ENCODE measurements at places on chromosomes 3 and 15. TPM values are rescaled to one million over a fixed set of nuclear protein-coding genes. Genes with fewer than 3 reads are reported as not detected.
A peak's percentile ranks its signal among the peaks of the same experiment; 100 is the strongest.

DNA sequence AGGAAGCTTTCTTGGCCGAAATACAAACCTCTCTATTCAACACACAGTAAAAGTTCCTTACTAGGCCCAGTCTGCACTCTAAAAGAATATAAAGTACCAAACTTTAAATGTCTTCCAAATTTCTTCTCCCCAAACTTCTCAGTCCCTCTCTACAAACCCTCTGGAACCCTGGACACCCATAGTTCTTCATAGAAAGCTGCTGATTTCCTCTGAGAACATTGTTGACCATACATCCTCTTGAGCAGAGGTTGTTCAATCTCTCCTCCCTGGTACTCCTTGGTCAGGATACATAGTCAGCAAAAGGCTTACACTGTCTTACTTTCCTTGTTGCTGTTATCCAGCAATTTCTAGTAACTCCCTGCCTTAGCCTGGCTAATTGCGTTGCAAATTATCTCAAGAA lies 3.1 kb upstream of the ACAP2 start:
- peaks cover 24% of the 10 kb centered on the region for H3K4me1 ChIP-seq
- H3K36me3 ChIP-seq: no peaks in the 10 kb centered on the region
- no peaks in the 10 kb centered on the region for H3K27me3 ChIP-seq
- no peak for DNase-seq
- H3K4me3 ChIP-seq: no peak overlapping the region
- H3K27ac ChIP-seq: no peak overlapping the region

GOLGA8T gene
- total RNA-seq: not detected

DNA sequence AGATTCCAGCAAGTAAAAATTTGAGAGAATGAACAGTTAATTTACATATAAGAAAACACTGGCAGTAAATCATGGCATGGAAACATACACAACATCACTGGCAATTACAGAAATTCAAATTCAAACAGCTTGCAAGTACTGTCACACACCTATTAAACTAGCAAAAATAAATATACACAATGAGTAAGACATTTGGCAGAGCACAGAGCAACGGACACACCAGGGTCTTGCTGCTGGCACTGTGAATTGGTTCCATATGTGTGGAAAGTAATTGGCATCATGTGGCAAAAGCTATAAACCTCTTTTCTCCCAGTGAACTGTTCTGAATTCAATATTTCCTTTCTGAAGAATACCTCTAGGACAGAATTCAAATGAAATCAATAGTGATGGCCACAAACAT lies 78.3 kb downstream of the LRRK1 start:
- no peak overlapping the region for H3K27ac ChIP-seq
- H3K27me3 ChIP-seq: no peaks in the 10 kb centered on the region
- no peaks in the 10 kb centered on the region for H3K4me1 ChIP-seq
- DNase-seq: no peak
- no peak overlapping the region for H3K4me3 ChIP-seq
- H3K36me3 ChIP-seq: no peaks in the 10 kb centered on the region

- no peak overlapping the region for H3K27ac ChIP-seq
- H3K36me3 ChIP-seq: no peaks in the 10 kb centered on the region
- H3K4me1 ChIP-seq: no peaks in the 10 kb centered on the region
- no peak for DNase-seq
Measured at GRCh38 chr3:175422744-175423143, 563.6 kb downstream of the NAALADL2 start.

DNA sequence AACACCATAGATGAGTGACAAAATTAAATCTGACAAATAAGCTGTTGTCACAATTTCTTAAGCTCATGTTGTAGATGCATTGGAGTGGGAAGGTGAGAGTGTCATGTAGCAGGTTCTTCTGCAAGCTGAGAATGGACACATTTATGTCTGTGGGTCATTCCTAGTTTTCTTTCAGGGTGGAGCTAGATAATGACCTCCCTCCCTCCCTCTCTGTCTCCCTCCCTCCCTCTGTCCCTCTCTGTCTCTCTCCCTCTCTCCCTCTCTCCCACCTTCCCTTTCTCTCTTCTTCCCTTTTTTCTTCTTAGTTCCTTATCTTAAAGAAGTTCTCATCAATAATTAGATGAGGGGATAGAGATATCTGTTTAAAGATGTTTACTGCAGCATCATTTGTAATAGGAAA lies 36.0 kb downstream of the PXYLP1 start:
- H3K36me3 ChIP-seq: no peaks in the 10 kb centered on the region
- no peak overlapping the region for H3K4me3 ChIP-seq
- no peak overlapping the region for H3K27ac ChIP-seq
- no peak for DNase-seq

DNA sequence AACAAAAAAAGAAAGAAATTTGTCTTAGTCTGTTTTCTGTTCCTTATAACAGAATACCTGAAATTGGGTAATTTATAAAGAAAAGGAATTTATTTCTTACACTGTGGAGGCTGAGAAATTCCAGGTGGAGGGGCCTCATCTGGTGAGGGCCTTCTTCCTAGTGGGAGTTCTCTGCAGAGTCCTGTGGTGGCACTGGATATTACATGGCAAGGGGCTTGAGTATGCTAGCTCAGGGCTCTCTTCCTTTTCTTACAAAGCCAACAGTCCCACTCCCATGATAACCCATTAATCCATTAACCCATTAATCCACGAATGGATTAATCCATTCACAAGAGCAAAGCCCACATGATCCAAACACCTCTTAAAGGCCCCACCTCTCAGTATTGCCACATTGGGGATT lies 2.9 kb upstream of the SATB1 start:
- H3K27ac ChIP-seq: no peak overlapping the region
- peaks cover 28% of the 10 kb centered on the region for H3K27me3 ChIP-seq
- DNase-seq: no peak
- peaks cover 4% of the 10 kb centered on the region for H3K4me1 ChIP-seq
- H3K36me3 ChIP-seq: no peaks in the 10 kb centered on the region

SLC30A4 gene
- total RNA-seq: 1.1 TPM

HRH1 gene
- total RNA-seq: 0.92 TPM

- peaks cover 33% of the 10 kb centered on the region for H3K27me3 ChIP-seq
- H3K4me3 ChIP-seq: no peak overlapping the region
- no peak overlapping the region for H3K27ac ChIP-seq
- H3K4me1 ChIP-seq: peaks cover 10% of the 10 kb centered on the region
- no peaks in the 10 kb centered on the region for H3K36me3 ChIP-seq
Measured at GRCh38 chr3:129005526-129006303, 4.6 kb downstream of the EFCC1 start.

- DNase-seq: no peak
- H3K4me1 ChIP-seq: no peaks in the 10 kb centered on the region
- no peaks in the 10 kb centered on the region for H3K27me3 ChIP-seq
- H3K36me3 ChIP-seq: no peaks in the 10 kb centered on the region
- H3K27ac ChIP-seq: no peak overlapping the region
Measured at GRCh38 chr15:55786341-55786740, 43.4 kb upstream of the PRTG start.

DNA sequence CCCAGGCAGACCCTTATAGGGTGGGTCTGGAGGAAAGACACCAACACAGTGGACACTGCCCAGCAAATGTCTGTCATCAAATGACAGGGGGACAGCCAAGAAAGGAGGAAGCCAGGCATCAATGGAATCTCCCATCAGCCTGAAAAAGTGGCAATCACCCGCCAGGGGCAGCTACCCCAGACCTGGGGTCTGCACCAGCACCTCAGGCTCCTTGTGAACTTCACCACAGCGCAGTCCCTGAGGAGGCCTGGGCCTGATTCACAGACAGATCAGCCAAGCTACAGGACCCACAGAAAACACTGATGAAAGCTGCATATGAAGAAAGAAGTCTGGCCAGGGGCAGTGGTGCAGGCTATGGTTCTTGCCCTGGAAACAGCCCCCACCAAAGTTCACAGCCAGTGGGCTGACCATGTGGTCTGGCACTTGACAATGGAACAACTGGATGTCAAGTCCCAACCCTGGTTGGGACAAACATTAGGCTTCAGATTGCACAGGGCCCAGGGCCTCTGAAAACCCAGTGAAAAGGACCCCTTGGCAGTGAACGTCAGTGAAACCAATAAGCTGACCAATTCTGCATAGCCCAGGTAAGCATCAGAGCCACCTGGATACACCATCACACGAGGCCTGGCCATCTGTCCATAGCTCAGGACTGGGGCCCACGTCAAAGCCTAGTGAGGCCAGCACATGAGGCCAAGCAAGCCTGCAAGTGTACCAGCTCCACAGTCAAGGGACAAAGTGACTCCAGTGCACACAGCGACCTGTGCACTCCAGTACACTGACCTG lies 29.1 kb downstream of the ALS2CL start:
- H3K4me1 ChIP-seq: no peaks in the 10 kb centered on the region
- H3K27ac ChIP-seq: no peak overlapping the region
- DNase-seq: no peak
- no peak overlapping the region for H3K4me3 ChIP-seq

SPATA12 gene
- not detected for total RNA-seq

CSTA gene
- total RNA-seq: 6.5 TPM

DNA sequence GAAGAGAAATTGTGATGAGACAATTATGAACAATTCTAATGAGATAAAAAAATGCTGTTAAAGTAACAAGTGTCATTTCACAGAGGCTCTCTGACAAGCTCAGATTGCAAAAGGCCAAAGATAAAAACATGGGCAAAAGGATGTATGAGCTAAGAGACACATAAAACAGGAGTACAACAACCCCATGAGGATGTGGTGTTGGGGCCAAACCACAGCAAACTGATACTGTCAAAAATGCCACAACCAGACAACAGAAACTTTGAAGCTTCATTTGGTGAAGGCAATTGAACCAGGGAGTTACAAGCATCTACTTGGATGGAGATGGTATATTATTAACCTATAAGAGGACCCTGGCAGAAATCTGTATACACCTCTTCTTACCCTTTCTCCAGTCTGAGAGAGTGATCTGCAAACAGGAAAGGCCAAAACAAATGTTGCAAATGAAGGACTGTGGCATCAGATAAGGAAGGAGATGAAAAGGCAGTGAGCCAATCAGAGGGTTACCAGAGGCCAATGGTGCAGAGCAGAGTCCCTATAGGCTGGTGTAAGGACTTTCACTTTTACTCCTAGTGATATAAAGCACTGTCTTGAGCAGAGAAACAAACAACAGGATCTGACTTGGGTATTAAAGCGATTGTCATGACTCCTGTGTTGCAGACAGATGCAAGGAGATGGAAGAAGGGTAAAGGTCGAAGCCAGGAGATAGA lies 659.0 kb downstream of the NTRK3 start:
- H3K4me1 ChIP-seq: no peaks in the 10 kb centered on the region
- no peaks in the 10 kb centered on the region for H3K36me3 ChIP-seq
- H3K4me3 ChIP-seq: no peak overlapping the region
- H3K27me3 ChIP-seq: no peaks in the 10 kb centered on the region
- no peak for DNase-seq

GRCh38 chr3:67897351-67898336 lies 243.2 kb upstream of the SUCLG2 start:
- H3K27me3 ChIP-seq: no peaks in the 10 kb centered on the region
- DNase-seq: no peak
- H3K4me1 ChIP-seq: no peaks in the 10 kb centered on the region
- no peaks in the 10 kb centered on the region for H3K36me3 ChIP-seq

DNA sequence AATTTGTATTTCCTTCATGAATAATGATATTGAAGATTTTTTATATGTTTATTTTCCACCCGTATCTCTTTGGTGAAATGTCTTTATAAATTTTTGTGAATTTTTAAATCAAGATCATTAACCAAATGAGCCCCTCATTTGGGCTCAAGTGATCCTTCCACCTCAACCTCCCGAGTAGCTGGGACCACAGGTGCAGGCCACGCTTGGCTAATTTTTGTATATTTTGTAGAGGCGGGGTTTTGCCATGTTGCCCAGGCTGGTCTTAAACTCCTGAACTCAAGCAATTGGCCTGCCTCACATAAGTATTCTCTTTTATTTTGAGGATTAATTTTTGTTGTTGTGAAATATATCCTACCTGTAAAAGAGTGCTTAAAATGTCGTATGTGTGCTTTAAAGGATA lies 4.9 kb downstream of the BBS4 start:
- no peak overlapping the region for H3K27ac ChIP-seq
- no peaks in the 10 kb centered on the region for H3K36me3 ChIP-seq
- no peaks in the 10 kb centered on the region for H3K27me3 ChIP-seq
- DNase-seq: no peak
- no peak overlapping the region for H3K4me3 ChIP-seq

REC114 gene
- not detected for total RNA-seq

DNA sequence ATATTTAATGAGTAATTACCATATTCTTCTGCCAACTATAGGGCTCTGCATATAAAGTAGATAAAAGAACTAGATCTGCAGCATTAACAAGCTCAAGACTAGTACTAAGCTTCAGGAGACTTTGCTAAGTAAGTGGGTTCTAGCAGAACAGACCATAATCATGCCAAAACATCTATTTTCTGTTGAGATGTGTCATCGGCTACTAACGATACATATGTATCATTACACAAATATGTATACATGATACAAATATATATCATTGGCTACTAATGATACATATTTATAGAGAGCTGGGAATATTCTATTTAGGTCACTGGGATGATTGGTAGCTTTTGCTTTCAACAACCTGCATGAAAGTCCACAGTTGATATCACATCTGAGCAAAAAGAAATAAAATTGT lies 185.8 kb upstream of the DCBLD2 start:
- no peak for DNase-seq
- no peak overlapping the region for H3K27ac ChIP-seq
- H3K4me1 ChIP-seq: no peaks in the 10 kb centered on the region
- H3K36me3 ChIP-seq: no peaks in the 10 kb centered on the region

GRCh38 chr3:45906681-45907407 lies 20.5 kb downstream of the CCR9 start:
- no peak overlapping the region for H3K27ac ChIP-seq
- H3K27me3 ChIP-seq: no peaks in the 10 kb centered on the region
- DNase-seq: no peak
- no peak overlapping the region for H3K4me3 ChIP-seq
- H3K36me3 ChIP-seq: no peaks in the 10 kb centered on the region

DNA sequence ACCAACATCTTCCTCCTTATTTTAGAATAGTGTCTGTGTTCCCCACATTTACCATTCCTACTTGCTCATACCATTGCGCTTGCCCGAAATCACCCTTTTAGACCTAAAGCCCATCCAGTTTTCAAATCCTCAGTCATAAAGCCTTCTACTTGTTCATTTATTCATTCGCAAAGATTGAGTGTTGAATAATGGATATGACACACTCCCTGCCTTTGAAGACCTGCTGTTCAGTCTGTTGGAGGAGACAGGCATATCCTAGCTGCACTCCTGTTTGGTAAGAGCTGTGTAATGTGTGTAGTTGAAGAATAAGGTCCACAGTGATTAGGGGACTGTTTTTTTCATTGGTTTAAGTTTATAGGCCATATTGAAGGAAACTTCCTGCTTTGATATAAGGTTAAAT lies 1.7 kb downstream of the CNOT10 start:
- peak overlapping the region; percentile 62 for H3K4me3 ChIP-seq
- no peaks in the 10 kb centered on the region for H3K27me3 ChIP-seq
- peaks cover 11% of the 10 kb centered on the region for H3K4me1 ChIP-seq
- H3K27ac ChIP-seq: peak overlapping the region; percentile 55
- DNase-seq: peak; percentile 11

- H3K27me3 ChIP-seq: no peaks in the 10 kb centered on the region
- H3K4me1 ChIP-seq: peaks cover 35% of the 10 kb centered on the region
- H3K36me3 ChIP-seq: no peaks in the 10 kb centered on the region
- no peak for DNase-seq
- H3K4me3 ChIP-seq: no peak overlapping the region
- no peak overlapping the region for H3K27ac ChIP-seq
Measured at GRCh38 chr3:37129871-37130270, 44.5 kb downstream of the LRRFIP2 start.
